ENCODE measurements at places on chromosomes 7 and 10.

DNA sequence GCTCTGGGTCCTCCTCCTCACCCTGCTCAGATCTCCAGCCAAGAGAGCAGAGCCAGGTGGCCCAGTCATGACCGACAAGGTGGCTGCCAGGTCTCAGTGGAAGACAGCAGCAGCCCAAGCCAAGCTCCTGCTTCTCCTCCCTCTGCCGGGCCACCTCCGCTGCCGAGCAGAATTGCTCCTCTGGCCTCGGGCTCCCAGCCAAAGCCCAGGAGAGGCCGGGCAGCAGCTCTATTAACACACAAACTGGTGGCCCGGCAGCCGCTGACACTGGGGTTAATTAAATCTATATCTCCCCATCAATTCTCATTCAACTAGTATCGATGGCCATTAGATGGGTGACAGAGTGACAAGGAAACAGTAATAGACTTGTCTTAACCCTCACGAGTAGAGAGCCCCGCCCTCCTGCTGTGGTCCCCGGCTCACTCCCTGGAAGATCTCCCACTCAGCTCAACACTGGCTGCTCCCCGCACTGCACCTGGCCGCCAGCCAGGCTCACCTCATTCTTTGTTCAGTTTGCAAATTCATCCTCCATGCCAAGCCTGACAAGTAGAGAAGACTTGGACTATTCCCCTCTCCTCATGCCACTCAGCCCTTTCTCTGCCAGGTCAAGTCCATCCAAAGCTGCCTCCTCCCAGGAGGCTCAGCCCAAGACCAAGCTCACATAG lies 74.1 kb upstream of the UNC5B start:
- DNase-seq: no peak

DNA sequence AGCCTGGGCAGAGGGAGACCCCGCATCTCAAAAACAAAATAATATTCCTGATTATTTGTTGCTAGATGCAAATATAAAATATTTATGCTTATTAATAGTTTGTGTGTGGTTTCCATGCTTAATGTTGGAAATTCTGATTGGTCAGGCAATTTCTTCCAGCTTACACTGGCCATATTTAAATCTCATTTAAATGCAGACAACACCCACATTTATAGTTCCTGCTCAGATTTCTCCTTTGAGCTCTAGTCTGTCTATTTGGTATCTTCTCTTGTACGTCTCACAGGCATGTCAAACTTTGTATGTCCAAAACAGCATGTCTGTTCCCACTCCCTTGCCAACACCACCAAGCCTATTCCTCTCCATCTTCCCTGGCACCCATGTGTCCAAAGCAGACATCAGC lies 52.5 kb downstream of the FKBP9 start:
- no peak for DNase-seq

DNA sequence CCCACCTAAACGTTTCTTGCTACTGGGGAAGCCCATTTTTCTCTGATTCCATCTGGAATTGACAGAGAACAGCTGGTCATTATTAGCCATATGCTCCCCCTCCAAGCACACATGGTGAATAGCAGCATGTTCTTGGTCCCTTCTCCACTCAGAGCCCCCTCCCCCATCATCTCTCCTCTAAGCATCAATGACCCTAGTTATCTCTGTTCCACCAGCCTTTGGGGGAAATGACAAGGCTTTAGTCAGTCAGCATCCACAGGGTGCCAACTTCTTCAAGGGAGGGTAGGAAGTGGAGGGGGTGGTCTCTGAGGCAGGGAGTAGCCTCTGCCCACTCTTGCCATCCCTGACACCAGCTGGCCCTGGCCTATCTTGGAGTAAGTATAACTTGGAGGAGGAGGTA lies 163.1 kb downstream of the UBE2H start:
- no peak for DNase-seq

DNA sequence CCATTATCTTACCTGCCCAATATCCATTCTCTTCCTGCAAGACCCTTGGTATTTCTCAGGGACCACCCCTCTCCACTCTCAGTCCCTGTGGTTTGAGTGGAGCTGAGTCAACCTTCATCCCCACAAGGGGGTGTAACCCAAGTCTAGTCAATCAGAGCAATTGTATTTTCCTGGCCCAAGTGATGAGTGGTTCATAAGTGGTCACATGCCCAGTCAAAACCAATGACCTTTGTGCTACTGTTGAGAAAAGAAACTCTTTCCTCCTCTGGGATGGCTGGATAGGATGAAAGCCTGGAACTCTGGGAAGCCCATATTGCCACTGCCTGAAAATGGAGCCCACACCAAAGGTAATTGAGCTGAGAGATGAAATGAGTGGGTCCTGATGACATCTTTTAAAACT lies 93.6 kb downstream of the SNX10 start:
- no peak for DNase-seq

DNA sequence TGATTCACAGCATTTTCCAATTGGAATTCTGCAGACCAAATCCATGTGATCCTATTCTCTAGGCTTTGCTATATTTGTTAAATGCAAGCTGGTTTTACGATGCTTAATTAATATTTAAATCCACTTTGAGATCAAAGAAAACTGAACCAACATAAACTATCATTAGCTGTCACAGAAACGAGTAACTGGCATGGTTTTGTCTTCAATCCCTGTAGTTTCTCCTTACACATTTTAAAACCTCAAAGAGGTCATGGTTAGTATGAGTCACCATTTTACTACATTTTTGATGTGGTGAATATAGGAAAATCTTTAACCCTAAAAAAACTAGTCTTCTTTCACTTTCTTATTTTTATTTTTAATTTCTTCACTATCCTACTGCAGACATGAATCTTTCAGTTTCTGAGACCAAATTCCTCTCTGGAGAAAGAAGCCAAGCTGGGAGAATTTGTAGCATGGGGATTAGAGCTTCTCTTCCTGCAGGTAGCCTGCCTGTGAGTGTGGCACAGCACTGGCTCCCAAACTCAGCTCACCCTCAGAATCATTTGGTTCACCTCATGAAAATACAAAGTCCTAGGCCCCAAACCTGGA lies 8.7 kb upstream of the LIPM start:
- no peak for DNase-seq

DNA sequence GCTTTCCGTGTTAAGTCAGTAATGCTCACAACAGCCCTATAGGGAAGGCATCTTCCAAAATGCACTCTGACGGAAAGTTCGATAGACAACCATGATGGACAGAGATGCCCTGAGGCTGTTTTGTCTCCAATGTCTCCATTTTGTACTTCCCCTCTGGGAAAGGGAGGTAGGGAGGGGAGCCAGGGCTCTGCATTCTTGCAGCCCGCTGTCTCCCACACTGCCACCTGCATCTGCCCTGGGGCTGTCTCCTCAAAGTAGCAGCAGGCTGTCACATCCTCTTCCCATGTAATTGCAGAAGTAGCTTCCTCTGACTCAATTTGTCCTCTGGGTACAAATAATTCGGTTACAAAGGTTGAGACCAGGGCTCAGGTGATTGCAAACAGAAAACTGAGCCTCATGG lies 131.4 kb downstream of the GPAM start:
- DNase-seq: no peak

DNA sequence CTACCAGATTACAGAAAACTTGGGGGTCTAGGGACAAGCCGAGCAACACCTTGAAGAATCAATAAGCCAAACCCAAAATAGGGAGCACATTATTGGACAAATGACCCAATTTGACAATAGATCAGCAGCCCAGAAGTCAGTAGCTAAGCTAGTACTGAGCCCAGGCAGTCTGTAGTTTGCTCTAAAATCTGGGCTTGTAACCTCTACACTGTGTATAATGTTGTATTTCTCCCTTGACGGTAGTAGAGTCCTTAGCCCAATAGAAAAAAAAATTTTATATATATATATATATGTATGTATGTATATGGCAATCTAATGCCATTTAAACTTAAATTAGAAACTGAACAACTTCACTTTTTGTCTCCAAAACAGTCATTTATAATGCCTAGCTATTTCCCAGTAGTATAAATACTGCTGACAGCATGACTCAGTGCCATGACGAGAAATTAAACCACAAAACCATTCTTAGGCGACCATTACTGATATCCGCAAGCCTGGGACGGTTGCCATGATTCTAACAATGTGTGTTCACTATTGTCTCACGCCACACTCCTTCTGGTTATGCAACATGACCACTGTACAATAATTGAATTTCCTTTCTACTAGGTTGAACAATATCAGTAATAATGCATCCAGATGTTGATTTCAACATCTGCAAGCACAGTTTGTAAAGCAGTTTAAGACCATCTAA lies 110.5 kb downstream of the IPMK start:
- no peak for DNase-seq

DNA sequence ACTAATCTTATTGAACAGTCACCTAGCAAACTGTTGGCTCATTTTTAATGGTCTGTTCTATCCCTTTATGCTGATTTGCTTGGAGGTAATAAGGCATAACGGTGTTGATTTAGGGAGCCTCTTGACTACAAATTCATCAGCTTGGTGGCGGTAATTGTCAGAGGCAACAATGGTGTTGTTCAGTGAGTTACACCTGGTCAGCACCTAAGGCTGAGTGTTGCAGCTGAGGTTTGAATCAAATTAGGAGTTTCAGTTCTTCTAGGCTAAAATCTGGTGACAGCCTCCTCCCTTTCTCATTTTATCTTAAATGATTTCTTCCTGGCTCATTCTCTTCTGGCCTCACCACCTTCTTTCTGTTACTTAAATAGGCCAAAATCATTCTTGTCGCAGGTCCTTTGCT lies 42.3 kb upstream of the SP8 start:
- DNase-seq: no peak

DNA sequence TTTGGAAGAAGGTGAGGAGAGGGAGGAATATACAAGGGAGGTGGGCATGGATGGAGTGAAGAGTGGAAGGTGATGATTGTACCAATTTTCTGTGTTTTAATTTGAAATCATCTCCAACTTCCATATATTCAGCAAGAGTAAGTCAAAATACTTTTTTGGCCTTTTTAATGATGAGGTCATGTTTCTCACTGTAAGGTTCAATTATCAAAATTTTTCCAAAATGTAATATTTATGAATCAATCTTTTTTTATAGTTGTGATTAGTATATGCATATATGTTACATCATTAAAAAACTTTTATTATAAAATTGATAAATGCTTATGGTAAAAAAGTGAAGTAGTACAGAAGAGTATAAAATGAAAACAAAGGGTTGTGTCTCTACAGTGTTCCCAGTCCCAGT lies 40.7 kb downstream of the PRKAR2B start:
- DNase-seq: no peak

DNA sequence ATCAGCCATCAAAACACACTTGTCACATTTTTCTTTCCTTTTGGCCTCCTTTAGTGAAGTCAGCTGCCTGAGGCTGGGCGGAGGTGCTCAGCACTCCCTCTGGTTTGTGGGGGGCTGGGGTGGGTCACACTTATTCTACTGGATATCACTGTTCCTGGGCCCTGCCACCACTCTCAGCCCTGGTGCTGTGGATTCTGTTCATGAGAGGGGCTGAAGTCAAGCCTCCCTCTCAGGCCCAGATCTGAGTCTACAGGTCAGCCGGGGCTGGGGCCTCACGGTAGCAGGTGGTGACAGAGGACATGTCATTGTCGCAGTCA lies 180.8 kb upstream of the TNS3 start:
- DNase-seq: no peak

DNA sequence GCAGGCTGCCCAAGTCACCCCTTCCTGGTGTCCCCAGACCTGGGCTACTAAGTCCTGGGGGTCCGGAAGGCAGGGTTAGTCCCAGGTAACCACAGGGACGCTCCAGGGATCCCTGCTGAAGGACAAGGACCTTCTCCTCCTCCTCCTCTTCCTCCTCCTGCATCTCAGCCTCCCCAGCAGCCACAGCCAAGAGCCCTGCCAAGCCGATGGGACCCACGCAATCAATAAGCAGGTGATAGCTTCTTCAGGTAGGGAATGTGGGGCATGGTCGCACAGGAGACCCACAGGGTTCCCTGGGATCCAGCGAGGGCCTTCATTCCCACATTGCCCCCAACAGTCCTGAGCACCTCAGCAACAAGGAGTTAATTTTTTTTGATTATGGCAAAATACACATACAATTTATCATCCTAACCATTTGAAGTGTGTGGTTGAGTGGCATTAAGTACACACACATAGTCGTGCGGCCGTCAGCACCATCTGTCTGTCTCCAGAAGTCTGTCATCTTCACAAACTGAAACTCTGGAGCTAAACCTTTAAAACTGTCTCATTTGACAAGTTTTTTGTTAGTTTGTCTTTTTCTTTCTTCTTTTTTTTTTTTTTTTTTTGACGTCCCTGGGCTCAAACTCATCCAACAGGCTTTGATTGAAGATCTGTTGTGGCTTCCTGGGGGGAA lies 12.1 kb downstream of the CRYGN start:
- DNase-seq: no peak

DNA sequence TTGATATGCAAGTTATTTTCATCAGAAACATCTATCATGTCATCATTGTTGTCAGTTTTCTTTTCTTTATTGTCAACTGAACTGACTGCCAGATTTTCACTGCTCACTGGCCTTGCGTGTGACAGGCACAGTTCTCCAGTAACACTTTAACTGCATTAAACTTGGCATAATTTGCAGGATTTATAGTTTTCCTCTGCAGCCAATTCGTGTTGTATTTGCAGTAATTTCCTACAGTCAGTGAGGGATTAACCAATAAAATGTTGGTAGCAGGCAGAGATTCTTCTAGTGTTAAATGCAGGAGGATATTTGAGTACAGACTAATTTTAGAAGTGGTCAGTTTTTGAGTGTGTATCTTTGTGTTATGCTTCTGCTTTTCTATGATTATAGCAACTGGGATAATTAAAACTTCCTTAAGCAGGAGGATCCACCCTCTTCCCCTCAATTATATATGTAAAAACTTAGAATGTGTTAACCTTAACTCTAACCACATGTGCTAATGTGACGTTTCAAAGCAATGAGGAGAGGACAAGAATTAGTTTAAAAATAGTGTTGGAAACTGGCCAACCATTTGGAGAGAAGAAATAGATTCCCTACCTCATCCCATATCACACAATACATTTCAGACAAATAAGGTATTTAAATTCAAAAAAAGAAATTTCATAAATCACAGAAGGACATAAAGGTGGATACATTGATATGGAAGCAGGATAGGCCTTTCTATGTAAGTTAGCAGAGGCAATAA lies 365.5 kb upstream of the BMPER start:
- DNase-seq: no peak

- no peak for DNase-seq
Observed at GRCh38 chr7:136677471-136678365, 190.7 kb upstream of the CHRM2 start.

DNA sequence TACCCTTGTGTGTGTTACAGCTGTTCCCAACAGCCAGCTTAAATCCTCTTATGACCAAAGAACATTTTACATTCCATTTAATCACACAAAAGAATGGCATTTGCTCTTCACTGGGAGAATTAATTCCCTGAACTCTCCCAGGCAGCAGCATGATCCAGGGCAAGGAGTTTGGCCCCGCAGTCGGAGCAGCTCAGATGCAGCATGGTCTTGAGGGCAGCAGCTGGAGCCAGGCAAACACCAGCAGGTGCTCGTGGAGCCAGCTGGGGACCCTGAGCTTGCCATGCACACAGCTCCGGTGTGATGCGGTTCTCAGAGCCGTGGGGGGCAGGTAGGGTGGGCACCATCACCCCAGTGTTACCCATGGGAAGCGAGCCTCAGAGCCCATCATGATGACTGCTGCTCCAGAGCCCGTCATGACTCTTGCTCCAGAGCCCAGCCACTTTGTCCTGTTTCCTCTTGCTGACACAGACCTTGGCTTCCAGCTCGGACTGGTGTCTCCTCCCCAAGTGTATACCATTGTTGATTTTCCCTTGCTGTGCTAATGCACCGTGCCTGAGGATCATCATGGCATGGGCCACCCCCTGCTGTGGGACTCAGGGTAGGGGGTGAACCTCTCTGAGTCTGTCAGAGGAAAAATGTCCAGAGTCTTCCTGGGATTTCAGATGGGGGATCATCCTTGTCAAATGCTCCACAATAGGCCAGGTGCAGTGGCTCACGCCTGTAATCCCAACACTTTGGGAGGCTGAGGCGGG lies 75.8 kb downstream of the ZRANB1 start:
- no peak for DNase-seq

- DNase-seq: no peak
Observed at GRCh38 chr10:118569241-118569881, 26.1 kb downstream of the PRLHR start.
